ENCODE measurements at places on chromosomes 12 and 14.

DNA sequence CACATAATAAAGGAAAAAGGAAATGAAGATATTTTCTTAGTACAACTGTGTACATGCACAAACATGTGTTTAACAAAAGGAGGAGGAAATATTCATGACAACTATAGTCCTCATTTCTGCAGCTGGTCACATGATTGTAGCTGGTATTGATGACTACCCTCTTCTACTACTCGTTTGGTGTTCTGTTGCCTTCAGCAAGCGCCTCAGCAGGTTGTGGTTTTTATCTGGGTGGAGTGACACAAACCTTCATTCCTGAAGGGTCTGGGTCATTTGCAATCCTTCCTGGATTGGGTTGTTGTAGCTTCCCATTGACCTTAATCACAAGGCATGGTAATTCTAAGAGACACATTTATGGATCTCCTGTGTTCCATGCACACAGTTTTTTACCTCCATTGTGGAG, 1009.9 kb upstream of the USP15 start:
- DNase-seq: no peak

DNA sequence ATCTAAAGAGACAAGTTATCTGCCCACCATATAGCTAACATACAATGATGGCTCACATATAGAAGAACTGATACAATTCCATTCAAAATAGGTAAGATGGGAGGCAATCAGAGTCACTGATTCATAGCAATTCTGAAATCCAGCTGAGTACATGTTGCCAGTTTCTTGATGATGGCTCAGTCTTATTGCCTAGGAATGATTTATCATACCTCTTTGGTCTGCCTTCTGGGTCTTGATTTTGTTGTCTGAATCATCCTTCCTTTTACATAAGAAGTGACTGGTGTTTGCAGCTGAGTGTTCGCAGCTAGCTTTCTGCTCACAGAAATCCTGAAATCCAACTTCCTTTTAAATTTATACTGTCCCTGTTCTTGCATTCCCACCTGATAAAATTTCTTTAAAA, 463.2 kb upstream of the MGAT4C start:
- DNase-seq: no peak

GRCh38 chr14:66442953-66443571, 43.1 kb upstream of the CCDC196 start:
- no peak for DNase-seq

GRCh38 chr14:73710737-73711136, 3.4 kb downstream of the PNMA1 start:
- no peak for DNase-seq

DNA sequence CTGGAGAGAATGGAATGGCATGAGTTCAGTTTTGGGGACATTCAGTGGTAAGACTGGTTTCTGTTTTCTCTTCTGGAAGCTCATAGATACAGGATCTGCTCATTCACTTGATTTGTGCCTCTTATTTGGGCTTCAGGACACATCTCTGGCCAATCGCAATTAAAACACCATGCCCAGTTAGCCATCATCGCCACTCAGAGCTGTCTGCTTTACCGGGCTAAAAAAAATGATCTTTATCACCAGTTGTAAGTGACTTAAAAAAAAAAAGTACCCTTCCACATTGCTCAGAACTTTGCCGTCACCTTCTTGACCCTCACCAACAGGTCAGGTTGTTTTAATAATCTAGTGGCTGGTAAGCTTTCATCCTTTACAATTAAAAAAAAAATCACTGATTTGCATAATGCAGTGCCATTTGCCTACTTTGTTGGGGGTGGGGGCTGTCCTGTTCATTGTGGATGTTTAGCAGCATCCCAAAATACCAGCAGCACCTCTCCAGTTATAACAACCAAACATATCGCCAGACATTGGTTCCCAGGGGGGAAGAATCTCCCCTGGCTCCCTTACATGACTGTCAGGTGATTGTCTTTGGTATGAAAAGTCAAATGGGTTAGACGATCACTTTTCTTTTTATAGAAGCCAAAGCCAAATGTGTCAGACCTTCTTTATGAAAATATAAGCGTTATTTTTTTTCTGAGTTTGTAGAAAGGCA, 150.1 kb downstream of the PRKCH start:
- DNase-seq: no peak

Measured in stimulated activated CD8-positive, alpha-beta memory T cell treated with anti-CD3 and anti-CD28 coated beads, Interleukin-15, amount 100 ng/mL, for 48 hours (primary cell).